ENCODE measurements at places on chromosomes 6 and 20. TPM values are rescaled to one million over a fixed set of nuclear protein-coding genes. Genes with fewer than 3 reads are reported as not detected.
A peak's percentile ranks its signal among the peaks of the same experiment; 100 is the strongest.

DNA sequence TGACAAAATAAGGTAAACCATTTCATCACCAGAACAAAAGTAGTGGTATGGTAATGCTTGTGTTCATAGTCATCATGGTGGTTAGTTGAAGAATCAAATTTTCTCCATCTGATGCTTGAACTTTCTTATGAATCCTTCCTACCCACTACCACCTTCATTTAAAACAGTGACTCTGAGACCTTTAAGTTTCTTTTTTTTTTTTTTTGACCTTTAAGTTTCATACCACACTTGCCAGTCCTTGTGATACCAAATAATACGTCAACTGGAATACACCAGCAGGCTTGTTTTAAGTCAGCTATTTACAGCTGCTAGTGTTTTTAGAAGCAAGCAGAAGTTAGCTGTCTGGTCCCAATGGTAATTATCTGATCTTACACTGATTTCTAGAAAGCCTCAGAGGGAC is 413.4 kb upstream of the SOX4 start:
- H3K4me3 ChIP-seq, result no peak overlapping the region
- H3K4me1 ChIP-seq, result peaks cover 3% of the 10 kb centered on the region
- H3K27me3 ChIP-seq, result no peaks in the 10 kb centered on the region
- no peaks in the 10 kb centered on the region for H3K36me3 ChIP-seq
- no peak for DNase-seq

TNNC2 gene
- 0.54 TPM for total RNA-seq

DNA sequence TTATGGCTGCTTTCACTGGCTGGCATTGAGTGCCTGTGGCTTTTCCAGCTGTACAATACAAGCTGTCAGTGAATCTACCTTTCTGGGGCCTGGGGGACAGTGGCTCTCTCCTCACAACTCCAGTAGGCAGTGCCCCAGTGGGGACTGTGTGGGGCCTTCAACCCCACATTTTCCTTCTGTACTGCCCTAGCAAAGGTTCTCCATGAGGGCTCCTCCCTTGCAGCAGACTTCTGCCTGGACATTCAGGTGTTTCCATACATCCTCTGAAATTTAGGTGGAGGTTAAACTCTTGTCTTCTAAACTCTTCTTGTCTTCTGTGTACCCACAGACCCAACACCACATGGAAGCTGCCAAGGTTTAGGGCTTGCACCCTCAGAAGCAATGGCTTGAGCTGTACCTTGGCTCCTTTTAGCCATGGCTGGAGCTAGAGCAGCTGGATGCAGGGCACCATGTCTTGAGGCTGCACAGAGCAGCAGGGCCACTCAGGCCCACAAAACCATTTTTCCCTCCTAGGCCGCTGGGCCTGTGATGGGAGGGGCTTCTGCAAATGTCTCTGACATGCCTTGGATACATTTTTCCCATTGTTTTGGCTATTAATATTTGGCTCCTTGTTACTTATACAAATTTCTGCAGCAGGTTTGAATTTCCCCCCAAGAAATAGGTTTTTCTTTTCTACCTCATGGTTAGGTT is 9.6 kb downstream of the PEX7 start:
- no peaks in the 10 kb centered on the region for H3K4me1 ChIP-seq
- peaks cover 40% of the 10 kb centered on the region for H3K36me3 ChIP-seq
- H3K27ac ChIP-seq, result no peak overlapping the region
- H3K27me3 ChIP-seq, result no peaks in the 10 kb centered on the region
- DNase-seq, result no peak

DNA sequence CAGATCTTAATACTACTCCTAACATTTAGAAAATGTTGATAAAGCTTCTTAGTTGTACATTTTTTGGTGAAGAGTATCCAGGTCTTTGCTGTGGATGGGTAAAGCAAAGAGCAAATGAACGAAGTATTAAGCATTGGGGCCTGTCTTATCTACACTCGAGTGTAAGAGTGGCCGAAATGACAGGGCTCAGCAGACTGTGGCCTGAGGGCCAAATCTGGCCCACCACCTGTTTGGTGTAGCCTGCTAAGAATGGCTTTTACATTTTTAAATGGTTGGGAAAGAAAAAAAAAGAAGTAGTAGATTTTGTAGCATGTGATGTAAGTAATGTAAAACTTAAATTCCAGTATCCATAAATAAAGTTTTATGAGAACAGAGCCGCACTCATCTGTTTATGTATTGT is 19.4 kb upstream of the MAPK13 start:
- H3K4me1 ChIP-seq, result no peaks in the 10 kb centered on the region
- no peaks in the 10 kb centered on the region for H3K27me3 ChIP-seq
- peaks cover 55% of the 10 kb centered on the region for H3K36me3 ChIP-seq
- DNase-seq, result no peak
- H3K27ac ChIP-seq, result no peak overlapping the region

GRCh38 chr20:2692036-2692885 is at the start of gene EBF4:
TSS of gene EBF4 (plus strand) at chr20:2692780. CDS start at chr20:2693646, 866 bp downstream.
- H3K4me1 ChIP-seq, result no peaks in the 10 kb centered on the region
- H3K4me3 ChIP-seq, result peak within 1 kb of the TSS; percentile 68
- no peaks in the 10 kb centered on the region for H3K36me3 ChIP-seq

SAMD5 gene
- 0.93 TPM for total RNA-seq

LIN28B gene
- total RNA-seq, result 64.6 TPM

DNA sequence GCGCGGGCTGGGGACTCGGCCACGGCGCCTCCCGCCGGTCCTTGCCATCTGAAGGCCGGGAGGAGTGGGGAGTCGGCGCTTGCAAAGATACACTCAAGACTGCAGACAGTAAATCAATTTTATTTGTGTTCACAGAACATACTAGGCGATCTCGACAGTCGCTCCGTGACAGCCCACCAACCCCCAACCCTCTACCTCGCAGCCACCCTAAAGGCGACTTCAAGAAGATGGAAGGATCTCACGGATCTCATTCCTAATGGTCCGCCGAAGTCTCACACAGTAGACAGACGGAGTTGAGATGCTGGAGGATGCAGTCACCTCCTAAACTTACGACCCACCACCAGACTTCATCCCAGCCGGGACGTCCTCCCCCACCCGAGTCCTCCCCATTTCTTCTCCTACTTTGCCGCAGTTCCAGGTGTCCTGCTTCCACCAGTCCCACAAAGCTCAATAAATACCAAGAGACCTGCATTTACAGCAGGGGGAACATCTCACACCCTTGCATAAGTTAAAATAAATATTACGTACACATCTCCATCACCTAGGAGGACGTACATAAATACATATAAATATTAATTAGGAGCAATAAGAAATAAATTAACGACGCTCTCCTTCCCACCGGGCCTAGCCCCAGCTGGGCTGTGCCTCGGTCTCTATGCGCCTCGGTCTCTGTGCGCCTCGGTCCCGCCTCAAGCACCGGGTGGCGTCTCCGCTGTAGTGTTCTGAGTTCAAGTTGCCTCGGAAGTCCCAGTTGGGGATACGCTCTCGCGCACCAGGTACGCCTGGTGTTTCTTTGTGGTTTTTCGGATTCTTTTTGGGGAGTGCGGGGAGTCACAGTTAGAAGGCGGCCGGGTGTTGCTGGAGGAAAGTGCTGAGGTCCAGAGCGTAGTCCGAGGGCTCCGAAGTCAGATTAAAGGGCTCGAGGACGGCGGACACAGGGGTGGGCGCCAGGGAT is 889 bp upstream of the FLOT1 start:
- H3K27me3 ChIP-seq, result no peaks in the 10 kb centered on the region
- peak overlapping the region; percentile 94 for H3K4me3 ChIP-seq
- peaks cover 41% of the 10 kb centered on the region for H3K36me3 ChIP-seq
- DNase-seq, result no peak

GRCh38 chr6:35392773-35393672 is 50.7 kb downstream of the PPARD start:
- DNase-seq, result no peak
- H3K27ac ChIP-seq, result no peak overlapping the region
- H3K27me3 ChIP-seq, result no peaks in the 10 kb centered on the region
- no peak overlapping the region for H3K4me3 ChIP-seq

- H3K27ac ChIP-seq, result no peak overlapping the region
- no peaks in the 10 kb centered on the region for H3K4me1 ChIP-seq
- no peaks in the 10 kb centered on the region for H3K36me3 ChIP-seq
- H3K4me3 ChIP-seq, result no peak overlapping the region
- DNase-seq, result no peak
These were observed 188.2 kb upstream of the PREP start for GRCh38 chr6:105591053-105591452.

DNA sequence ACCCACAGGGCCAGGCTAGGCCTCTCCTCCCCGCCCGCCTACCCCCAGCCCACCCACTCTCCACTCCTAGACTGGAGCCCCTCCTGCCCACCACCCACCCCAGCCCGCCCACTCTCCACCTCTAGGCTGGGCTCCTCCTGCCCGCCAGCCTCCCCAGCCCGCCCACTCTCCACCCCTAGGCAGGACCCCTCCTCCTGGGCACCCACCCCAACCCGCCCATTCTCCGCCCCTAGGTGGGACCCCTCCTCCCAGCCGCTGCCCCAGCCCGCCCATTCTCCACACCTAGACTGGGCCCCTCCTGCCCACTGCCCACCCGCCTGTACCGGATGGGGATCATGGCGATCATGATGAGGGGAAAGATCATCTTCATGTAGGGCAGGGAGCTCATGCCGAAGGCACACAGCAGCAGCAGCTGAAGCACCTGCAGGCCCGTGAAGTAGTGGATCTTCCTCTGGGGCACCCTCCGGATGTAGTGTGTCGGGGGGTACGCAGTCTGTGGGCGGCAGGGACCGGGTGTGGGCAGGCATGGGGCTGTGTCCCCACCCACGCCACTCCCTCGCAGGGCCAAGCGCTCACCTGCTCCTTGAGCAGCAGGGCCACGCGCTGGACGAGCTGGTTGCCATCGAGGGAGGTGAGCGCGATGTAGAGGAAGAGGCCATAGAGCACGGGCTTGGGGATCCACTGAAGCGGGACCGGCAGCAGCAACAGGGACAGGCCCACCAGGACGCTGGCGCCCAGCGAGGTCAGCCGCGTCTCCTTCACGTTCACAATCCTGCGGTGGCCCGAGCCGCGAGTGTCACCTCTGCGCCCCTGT is 10.8 kb downstream of the SLC4A11 start:
- H3K27me3 ChIP-seq, result no peaks in the 10 kb centered on the region
- no peak overlapping the region for H3K27ac ChIP-seq
- no peak overlapping the region for H3K4me3 ChIP-seq
- H3K36me3 ChIP-seq, result peaks cover 14% of the 10 kb centered on the region

SLC17A2 gene
- not detected for total RNA-seq

SLC22A3 gene
- total RNA-seq, result 4.6 TPM

- H3K27me3 ChIP-seq, result no peaks in the 10 kb centered on the region
- H3K36me3 ChIP-seq, result no peaks in the 10 kb centered on the region
- no peak overlapping the region for H3K4me3 ChIP-seq
- H3K4me1 ChIP-seq, result peaks cover 4% of the 10 kb centered on the region
These were observed 48.5 kb downstream of the SLC22A1 start for GRCh38 chr6:160170018-160170680.

- no peaks in the 10 kb centered on the region for H3K27me3 ChIP-seq
- H3K4me1 ChIP-seq, result peaks cover 3% of the 10 kb centered on the region
- no peak for DNase-seq
- H3K4me3 ChIP-seq, result no peak overlapping the region
- no peak overlapping the region for H3K27ac ChIP-seq
- H3K36me3 ChIP-seq, result peaks cover 39% of the 10 kb centered on the region
These were observed 108.5 kb downstream of the MAN1A1 start for GRCh38 chr6:119241111-119241465.

SLC22A2 gene
- 0.64 TPM for total RNA-seq

DNA sequence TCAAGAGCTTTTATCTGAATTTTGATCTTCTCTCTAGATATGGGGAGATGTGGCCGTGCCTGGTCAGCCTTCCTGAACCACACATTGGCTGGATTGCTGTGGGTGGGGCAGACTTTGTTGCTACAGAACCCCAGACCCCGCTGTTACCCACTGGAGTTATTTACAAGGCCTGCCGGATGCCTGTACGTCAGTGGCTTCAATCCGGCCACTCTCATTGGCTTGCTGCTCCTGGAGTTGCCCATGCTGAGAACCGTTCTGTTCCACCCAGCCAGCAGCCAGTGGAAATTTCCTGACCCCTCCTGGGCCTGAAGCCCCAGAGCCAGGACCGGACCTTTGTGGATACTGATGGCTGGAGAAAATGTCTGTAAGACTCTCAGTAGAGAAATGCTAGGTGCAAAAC is 101.9 kb downstream of the TFAP2C start:
- no peak for DNase-seq
- H3K36me3 ChIP-seq, result no peaks in the 10 kb centered on the region
- H3K27ac ChIP-seq, result no peak overlapping the region
- H3K4me3 ChIP-seq, result no peak overlapping the region
- H3K27me3 ChIP-seq, result no peaks in the 10 kb centered on the region

DNA sequence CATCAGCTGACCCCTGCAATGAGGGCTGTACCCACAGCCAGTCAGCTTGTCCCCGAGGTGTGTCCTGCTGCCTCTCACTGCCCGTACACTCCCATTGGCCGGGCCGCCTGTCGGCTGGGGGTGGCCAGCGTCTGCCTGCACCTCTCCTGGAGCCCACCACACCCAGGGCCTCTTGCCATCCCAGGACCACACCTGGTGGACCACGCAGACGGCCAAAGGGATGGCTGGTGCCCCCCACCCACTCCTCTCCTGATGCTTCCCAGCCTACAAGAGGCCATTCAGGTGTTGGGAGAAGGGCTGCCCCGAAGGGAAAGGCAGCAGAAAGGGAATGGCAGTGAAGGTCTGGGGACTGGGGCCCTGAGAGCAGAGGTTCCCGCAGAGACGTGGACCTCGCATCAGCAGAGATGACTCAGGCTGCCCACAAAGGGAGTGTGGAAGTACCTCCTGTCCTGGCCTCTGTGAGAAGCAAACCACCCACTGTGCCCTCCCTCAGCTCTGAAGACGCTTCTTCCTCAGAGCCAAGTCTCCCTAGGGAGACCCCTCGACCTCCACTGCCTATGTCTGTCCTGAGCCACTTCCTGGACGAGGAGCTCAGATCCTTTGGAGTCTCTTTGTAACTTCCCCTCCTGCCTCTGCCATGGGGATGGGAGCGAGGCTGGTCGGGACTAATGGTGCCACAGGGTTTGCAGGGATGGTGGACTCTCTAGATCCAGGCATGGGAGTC is 60.9 kb downstream of the PYGB start:
- H3K4me1 ChIP-seq, result no peaks in the 10 kb centered on the region
- H3K27ac ChIP-seq, result no peak overlapping the region
- no peaks in the 10 kb centered on the region for H3K27me3 ChIP-seq
- peaks cover 4% of the 10 kb centered on the region for H3K36me3 ChIP-seq
- no peak for DNase-seq
- no peak overlapping the region for H3K4me3 ChIP-seq

DNA sequence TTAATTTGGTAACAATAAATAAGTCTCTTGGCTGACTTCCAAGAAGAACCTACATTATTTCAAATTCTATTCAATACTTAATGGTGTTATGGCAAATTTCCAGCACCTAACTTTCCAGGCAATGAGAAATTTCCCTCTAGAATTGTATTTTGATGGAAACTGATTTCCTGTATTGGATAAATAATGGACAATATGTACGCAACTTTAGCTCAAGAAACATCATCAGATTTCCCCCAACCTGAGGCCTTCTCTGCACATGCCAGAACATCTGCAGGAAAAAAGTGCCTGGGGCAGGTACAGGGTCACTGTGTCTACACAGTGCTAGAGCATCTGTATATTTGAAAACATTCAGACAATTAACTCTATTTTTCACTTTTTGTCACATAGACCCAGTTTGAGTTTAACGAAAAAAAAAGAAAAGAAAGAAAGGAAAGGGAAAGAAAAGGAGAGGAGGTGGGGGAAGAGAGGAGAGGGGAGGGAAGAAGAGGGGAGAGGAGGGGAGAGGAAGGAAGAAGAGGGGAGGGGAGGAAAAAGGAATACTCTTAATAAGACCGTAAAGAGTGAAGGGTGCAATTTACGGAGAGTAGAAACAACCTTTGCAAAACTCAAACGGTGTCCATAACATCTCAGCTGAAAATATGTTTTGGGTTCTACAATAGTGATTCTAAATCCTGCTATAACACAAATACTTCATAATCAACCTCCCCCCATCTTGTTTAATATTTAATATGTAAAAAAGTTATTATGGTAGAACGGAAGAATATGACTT is 130.0 kb downstream of the TSHZ2 start:
- H3K4me3 ChIP-seq, result no peak overlapping the region
- DNase-seq, result no peak
- no peak overlapping the region for H3K27ac ChIP-seq

Data from endodermal cell (in vitro differentiated cells).